ENCODE measurements at places on chromosomes 16 and 17. TPM values are rescaled to one million over a fixed set of nuclear protein-coding genes. Genes with fewer than 3 reads are reported as not detected.

The LASP1 gene
- 120 TPM for total RNA-seq

GRCh38 chr17:82283208-82283749 lies 9.8 kb upstream of the CSNK1D start:
- no peaks in the 10 kb centered on the region for H3K27me3 ChIP-seq
- H3K4me1 ChIP-seq: peaks cover 46% of the 10 kb centered on the region
- DNase-seq: peak; percentile 84
- peak overlapping the region; percentile 93 for H3K27ac ChIP-seq
- no peak overlapping the region for H3K4me3 ChIP-seq

DNA sequence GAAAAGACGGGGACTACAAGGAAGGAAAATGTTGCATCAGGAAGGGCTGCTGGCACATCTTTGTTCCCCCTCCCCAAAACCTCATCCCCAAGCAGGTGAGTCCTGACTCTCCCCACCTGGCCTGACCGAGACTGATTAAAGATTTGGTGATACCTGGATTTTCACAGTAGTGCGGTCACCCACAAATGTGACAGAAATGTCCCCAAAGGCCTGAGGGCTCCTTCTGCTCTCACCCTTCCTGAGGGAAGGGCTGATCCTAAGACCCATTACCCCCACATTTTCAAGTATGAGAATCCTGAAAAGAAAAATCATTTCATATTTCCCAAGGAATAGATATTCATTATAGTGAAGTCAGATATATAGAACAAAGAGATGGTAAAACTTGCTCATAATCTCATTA lies 28.8 kb downstream of the TBC1D3B start:
- no peak for DNase-seq
- H3K27ac ChIP-seq: no peak overlapping the region
- peaks cover 27% of the 10 kb centered on the region for H3K27me3 ChIP-seq
- no peaks in the 10 kb centered on the region for H3K4me1 ChIP-seq
- H3K4me3 ChIP-seq: no peak overlapping the region

DNA sequence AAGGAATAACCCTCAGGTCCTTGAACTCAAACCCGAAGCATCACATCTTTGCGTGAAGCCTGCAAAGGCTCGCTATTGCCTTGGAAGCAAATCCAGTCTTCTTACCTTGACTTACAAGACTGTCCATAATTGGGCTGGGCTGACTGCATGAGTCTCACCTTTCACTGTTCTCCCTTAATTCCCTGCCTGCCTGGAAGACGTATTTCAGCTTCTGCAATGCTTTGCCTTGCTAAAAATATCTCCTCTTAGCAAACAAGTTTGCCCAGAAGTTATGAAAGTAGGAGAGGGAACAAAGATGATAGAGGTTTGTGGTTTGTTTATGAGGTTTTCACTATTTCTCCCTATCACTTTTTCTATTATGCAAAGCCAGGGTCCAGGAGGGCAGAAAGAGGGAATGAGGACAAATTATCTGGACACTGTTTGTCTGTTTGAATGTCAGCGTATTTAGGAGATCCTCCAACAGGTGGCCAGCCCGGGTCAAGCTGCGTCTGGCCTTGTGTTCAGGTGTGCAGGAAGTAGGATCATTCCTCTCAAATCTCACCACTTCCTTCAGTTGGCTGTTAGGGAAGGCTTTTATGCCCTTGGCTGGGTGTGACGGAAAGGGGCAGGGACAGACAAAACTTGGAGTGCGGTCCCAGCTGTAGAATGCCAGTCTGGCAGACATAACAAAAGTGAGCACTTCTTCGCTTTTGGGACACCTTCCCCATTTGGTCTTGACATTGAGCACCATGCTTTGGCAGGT lies 488.9 kb downstream of the CDH13 start:
- no peaks in the 10 kb centered on the region for H3K4me1 ChIP-seq
- no peak overlapping the region for H3K27ac ChIP-seq
- H3K27me3 ChIP-seq: peaks cover 4% of the 10 kb centered on the region

The ABCA6 gene
- total RNA-seq: not detected

The CFAP119 gene
- total RNA-seq: 8.6 TPM

- no peaks in the 10 kb centered on the region for H3K27me3 ChIP-seq
- no peak overlapping the region for H3K4me3 ChIP-seq
- DNase-seq: no peak
- no peaks in the 10 kb centered on the region for H3K4me1 ChIP-seq
- H3K27ac ChIP-seq: no peak overlapping the region
These were observed 5.2 kb downstream of the CCDC154 start for GRCh38 chr16:1439058-1439698.
